ENCODE measurements at places on chromosomes 4 and X. TPM values are rescaled to one million over a fixed set of nuclear protein-coding genes. Genes with fewer than 3 reads are reported as not detected.

The DMP1 gene
- polyA plus RNA-seq = not detected

The MAGEA2B gene
- polyA plus RNA-seq = not detected

The CD38 gene
- 0.11 TPM for polyA plus RNA-seq

The EMCN gene
- 51.6 TPM for polyA plus RNA-seq

The RPS6KA6 gene
- 0.23 TPM for polyA plus RNA-seq

The VCX2 gene
- polyA plus RNA-seq = not detected

The CTAG1A gene
- not detected for polyA plus RNA-seq

The TMPRSS11F gene
- not detected for polyA plus RNA-seq

The CXCL10 gene
- 0.25 TPM for polyA plus RNA-seq

The FOXP3 gene
- 0.08 TPM for polyA plus RNA-seq

The NAA11 gene
- polyA plus RNA-seq = not detected

The COL25A1 gene
- 0.03 TPM for polyA plus RNA-seq

The ARHGAP4 gene
- polyA plus RNA-seq = 20.9 TPM
